ENCODE measurements at places on chromosomes 16 and 17. TPM values are rescaled to one million over a fixed set of nuclear protein-coding genes. Genes with fewer than 3 reads are reported as not detected.

Gene SLC2A4
- 29.3 TPM for polyA plus RNA-seq

GRCh38 chr16:49554681-49555080 lies 181.1 kb downstream of the C16orf78 start:
- DNase-seq = no peak

Gene SLC25A11
- polyA plus RNA-seq = 48.7 TPM

Gene DRC3
- 9.0 TPM for polyA plus RNA-seq

GRCh38 chr16:48250520-48251278 lies 3.4 kb upstream of the ABCC11 start:
- DNase-seq = no peak

DNA sequence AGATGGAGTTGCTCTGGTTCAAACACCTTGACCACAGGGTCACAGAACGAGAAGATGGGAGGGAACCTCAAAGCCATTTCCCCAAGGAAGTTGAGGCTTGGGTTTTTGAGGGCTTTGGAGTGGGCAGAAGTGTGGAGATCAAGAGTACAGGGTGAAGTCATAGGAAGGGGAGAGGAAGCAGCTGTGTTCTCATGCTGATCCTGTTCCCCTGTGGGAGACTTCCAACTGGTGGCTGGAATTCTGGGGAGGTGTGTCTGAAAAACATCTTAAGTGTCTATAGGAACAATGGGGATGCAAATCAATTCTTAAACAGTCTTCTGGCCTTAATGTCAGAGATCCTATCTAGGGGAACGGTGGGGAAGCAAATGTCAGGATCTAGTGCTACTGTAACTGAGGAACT lies 38.8 kb upstream of the HSBP1 start:
- no peak for DNase-seq

GRCh38 chr17:2450016-2450650 lies 49.3 kb upstream of the MNT start:
- DNase-seq = no peak

GRCh38 chr17:10621397-10621796 lies 35.7 kb downstream of the MYH3 start:
- no peak for DNase-seq

DNA sequence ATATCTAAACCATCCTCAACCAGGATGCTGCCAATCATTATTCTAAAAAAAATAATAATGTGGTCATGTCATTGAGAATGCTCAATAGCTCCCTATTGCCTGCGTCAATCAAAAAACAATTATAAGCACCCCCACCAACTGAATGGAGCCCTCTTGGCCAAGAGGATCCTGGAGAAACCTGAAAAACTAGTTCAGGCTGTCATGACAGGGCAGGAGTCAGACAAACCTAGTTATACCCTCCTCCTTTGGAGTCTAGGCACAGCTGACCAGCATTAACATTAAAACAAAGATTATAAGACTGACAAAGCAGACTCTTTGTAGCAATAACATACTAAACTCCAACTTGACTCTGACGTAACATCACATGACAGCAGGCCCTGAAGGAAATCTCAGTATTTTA lies 119.2 kb upstream of the CCL2 start:
- no peak for DNase-seq

Gene MTMR4
- 20.5 TPM for polyA plus RNA-seq

Gene TBX4
- 42.8 TPM for polyA plus RNA-seq

DNA sequence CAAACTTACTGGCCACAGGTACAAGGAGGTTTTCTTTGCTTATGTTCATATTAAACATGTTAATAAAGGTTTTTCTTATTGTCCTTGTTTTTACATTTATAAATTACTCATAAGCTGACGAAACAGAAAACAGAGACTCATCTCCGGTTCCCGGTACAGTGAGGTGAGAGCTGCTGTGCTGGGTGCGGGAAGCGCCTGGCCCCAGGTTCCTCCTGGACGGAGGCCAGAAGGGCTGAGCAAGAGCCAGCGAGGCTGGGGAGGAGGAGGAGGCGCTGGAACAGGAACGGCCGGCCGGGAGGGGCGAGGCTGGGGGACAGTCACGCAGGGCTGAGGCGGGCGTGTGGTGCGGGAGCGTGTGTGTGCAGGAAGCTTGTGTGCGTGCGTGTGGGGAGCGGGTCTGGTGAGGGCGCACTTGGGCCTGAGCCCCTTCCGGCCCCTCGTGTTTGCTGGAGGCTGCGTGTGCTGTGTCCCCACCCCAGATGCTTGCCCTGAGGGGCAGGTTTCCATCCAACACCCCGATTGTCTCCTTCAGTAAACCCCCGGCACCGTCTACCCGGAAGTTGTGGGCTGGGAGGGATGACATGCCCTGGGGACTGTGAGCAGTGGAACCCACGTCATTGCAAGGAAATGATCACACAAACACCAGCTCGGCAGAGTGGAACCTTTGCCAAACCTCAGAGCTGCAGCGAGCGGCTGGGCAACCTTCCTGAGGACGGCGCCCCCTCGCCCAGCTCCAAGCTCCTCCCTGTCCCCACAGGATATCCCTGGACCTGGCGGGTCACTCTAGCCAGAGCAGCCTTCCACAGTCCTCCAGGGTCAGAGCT lies 19.5 kb downstream of the CD7 start:
- peak; percentile 79 for DNase-seq

GRCh38 chr17:60971515-60972369 lies 294.1 kb downstream of the BCAS3 start:
- DNase-seq = peak; percentile 51

Gene KRT12
- not detected for polyA plus RNA-seq

- peak; percentile 52 for DNase-seq
Measured at GRCh38 chr17:62870552-62870971, 62.4 kb upstream of the MARCHF10 start.

DNA sequence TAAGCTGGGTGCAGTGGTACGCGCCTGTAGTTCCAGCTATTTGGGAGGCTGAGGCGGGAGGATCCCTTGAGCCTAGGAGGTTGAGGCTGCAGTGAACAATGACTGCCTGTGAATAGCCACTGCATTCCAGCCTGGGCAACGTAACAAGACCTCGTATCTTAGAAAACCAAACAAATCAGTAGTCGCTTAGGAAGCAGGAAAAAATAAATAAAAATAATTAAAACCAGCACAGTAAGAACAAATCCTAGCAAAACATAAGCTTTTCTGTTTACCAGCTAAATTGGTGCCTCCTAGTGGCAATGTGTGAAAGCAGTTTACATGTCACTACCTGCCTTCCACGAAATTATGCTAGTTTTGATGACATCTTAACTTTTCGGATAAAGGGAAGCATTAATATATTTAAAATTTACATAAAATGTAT lies 1.3 kb downstream of the ARMC5 start:
- DNase-seq = no peak

Gene SOST
- 4.3 TPM for polyA plus RNA-seq

Gene CDK3
- 3.6 TPM for polyA plus RNA-seq

DNA sequence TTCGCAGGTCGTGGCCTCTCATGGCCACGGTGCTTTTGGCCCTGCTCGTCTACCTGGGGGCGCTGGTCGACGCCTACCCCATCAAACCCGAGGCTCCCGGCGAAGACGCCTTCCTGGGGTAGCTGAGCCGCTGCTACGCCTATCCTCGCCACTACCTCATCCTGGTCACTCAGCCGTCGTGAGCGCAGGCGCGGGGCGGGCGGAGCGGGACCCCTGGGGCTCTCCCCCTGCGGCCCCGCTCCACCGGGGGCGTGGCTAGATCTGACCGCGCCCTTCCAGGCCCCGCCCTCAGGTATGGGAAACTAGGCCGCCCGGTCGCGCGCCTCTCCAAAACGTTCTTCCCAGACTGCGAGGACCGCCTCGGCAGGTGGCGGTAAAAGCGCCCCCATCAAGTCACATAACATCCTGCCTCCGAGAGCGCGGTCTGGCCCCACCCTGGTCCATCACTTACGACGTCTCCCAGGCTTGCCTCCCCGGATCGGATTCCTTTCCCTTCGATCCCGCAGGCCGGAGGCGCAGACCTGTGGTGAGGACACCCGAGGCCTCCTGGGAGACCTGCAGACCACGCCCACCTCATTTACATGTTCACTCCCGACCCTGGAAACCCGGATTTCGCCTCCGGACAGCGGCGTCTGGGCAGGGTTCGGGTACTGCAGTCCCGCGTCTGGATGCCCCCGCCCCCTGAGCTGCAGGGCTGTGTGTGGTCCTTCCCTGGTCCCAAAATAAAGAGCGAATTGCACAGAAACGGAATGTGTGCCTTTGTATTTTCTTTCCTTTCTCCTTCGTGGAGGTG lies 91.5 kb upstream of the TMEM97 start:
- no peak for DNase-seq

DNA sequence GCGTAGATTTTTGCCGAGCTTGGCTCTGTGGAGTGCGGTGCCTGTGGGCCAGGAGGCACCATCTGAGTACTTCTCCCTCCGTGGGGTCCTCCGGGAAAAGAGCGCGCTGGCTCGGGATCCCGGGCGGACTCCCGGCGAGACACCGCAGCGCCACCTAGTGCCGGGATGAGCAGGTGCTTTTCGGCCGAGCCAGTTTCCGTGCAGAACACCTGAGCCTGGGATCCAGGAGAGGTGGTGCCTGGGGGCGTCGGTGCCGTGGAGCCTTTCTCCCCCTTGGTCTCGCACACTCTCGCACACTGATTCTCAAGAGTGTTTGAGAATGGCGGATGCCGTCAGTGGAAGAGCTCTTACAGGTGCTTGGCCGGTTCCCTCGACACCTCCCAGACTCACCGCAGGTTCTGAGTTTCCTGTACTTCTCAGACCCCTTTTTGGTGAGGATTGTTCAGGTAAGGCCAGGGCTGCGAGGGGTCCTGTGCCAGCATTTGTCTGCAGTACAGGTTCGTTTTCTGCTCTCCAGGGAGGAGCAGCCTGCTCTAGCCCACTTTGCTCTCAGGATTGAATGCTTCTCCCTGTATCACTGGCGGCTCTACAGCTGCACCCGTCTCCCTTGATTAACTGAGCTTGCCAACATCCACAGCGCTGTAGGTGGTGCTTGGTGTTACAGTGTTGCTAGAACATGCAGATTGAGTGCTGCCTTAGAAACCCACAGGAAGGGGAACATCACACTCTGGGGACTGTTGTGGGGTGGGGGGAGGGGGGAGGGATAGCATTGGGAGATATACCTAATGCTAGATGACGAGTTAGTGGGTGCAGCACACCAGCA lies 23.3 kb downstream of the TBCD start:
- DNase-seq = peak; percentile 53

Gene RAB40C
- 11.6 TPM for polyA plus RNA-seq

DNA sequence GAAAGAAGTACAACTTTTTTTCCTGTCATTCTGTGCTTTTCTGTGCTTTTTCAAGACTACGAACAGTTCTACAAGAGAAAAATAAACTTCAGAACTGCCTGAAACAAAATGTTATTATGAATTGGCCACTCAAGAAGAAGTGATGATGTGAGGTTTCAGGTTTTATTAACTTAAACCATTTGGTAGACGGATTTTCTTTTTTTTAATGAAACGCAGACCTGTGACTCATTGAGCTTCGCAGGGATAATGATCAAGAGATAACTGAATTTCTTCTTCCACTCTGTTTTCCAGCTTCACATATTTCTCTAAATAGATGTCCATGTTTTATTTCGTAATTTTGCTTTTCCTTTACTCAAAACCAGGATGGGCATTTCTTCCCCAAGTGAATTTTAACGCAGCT lies 32.7 kb downstream of the AIPL1 start:
- DNase-seq = no peak

GRCh38 chr16:3021449-3022207 lies 1.5 kb downstream of the TNFRSF12A start:
- peak; percentile 74 for DNase-seq

Gene LRRC45
- 8.0 TPM for polyA plus RNA-seq

GRCh38 chr16:55543472-55543871 lies 23.0 kb upstream of the CAPNS2 start:
- peak; percentile 63 for DNase-seq

Gene MYH3
- polyA plus RNA-seq = 4,109 TPM

- DNase-seq = no peak
Measured at GRCh38 chr17:82412535-82413520, 5.3 kb upstream of the HEXD start.

Gene ZNF423
- 22.9 TPM for polyA plus RNA-seq

Gene GPR179
- polyA plus RNA-seq = 0.57 TPM

Data from muscle of arm (tissue), 14 donors.